Stimulated activated naive CD4-positive, alpha-beta T cell treated with Interleukin-2 at 50 U/mL for 16 hours (primary cell): ENCODE measurements at places on chromosomes 12 and 14.
A peak's percentile ranks its signal among the peaks of the same experiment; 100 is the strongest.

- DNase-seq: no peak
Measured at GRCh38 chr12:29858270-29858786, 74.6 kb upstream of the TMTC1 start.

GRCh38 chr14:29458547-29458946 is 469.1 kb downstream of the PRKD1 start:
- DNase-seq: no peak

- DNase-seq: no peak
Measured at GRCh38 chr14:30153717-30154116, 226.1 kb upstream of the PRKD1 start.

DNA sequence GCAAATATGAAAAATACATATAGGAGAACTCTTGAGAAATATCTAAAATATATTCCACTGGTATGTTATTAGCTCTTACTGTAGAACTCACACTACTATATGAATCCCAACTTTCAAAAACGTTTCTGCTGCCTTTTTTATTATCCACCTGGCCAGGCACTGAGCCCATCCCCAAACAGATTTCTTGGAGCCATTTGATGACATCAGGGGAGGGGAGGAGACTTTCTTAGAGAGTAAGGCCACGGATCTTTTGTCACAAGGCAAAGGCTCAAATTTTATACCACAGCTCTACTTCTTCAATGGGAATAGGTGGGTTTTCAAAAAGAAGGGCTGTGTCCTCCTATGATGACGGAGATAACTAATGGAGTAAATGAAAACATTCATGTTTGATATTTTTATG is 83.0 kb downstream of the SLC25A21 start:
- no peak for DNase-seq

- DNase-seq: no peak
Measured at GRCh38 chr12:95291501-95291900, 73.9 kb downstream of the VEZT start.

DNA sequence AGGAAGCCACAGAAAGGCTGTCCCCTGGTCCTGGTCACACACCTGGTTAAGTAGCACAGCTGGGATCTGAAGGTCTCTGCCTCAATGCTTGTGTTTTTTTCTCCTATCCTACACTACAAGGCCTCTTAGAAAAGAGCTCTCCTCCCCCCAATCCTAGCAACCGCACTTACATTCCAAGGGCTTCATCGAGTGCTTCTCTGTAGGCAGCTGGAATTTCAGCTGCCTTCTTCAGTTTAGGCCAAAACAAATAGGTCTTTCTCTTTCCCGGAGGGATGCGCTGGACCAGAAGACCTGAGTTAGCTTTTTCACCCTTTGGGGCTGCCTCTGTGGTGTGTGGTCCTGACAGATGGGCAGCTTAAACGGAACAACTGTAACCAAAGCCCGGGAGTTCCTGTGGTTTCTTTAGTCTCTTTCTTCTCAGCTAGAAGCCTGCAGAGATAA is 109.7 kb downstream of the GPATCH2L start:
- DNase-seq: no peak

- DNase-seq: no peak
Measured at GRCh38 chr14:71466251-71466650, 466.0 kb upstream of the RGS6 start.

DNA sequence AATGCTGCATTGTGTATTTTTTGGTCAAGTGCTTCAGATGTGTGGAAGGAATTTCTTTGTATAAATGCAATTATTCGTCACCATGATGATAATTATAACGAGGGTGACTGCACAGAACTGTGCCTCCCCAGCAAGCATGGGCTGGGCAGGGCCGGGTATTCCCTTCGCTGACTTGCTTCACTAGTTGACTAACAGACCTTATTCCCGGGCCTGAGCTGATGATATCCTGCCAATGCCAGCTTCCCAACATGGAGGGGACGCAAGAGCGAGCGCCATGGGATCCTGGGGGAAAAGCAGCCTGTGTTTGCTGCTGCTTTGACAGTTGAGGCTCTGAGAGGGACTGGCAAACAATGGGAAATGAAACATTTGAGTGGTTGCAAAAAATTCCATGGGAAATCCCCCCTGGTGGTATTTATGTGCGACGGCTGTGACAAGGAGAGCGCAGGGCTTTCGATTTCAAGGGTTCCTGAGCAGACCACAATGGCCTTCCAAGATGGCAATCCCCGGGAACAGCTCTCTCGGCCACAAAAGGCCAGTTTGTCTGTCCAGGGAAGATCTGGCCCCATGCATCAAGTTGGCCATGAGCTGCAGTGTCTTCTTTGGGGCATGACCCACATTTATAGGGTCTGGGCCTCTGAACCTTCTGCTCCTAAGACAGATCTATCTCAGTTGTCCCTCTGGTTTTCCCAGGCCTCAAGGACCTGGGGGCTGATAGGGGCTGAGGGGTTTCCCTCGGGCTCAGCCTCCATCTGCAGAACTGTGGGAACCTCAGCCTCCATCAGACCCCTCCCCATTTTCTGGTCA is 21.9 kb upstream of the MAP1LC3B2 start:
- no peak for DNase-seq

DNA sequence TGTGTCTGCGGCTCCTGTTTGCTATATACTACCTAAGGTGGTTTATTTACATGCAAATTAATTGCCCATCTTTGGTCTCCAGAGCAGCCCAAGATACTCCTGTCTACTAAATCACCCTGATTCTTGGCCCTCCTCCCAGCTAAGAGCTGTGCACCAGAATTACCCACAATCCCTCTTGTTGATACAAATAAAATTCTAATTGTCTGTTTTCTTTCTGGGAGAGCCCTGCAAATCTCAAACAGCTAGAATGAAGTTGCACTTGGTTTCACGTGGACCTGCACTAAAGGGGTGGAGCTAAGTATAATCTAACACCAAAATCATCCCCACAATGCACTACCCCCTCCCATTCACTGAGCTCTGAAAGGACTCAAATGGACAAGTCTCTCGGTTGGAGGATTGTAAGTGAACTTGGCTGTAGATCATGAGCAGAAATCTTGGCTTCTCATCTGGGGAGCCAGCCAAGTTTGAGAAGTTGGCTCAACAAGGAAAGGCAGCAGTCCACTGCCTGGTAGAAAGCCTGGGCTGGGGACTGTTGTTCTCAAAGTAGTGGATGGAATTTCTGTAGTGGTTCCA is 6.6 kb downstream of the MAX start:
- no peak for DNase-seq

- no peak for DNase-seq
Measured at GRCh38 chr12:103050273-103050672, 92.8 kb downstream of the ASCL1 start.

GRCh38 chr12:84594157-84594556 is 318.4 kb downstream of the SLC6A15 start:
- DNase-seq: no peak

DNA sequence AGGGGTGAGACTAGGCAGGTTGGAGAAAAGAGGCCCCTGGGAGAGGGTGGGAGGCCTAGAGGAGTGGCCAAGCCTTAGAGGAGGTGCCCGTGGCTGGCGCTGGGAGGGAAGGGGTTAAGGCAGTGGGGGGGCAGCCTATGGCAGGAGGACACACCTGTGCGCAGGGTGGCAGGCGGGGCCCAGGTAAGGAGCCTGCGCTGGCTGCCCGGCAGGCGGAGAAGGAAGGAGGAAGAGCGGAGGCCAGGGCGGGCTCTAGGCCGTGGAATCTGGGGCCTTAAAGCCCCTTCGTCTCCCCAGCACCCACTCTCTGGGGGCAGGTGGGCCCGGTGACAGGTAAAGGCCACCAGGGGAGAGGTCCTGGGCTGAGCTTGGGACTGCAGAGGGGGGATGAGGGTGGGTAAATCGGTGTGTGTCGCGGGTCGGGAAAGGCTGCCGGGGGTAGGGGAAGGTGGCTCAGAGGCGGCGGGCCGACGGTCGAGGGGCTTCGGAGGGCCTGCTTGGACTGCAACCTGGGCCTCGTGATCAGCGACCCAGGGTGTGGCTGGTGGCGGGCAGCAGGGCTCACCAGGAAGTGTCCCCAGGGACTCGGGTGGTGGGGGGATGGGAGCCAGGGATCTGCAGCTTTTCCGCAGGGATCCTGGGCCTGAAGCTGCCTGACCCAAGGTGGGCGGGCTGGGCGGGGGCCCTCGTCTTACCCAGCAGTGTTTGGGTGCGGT is 7.3 kb downstream of the PHB2 start:
- no peak for DNase-seq

DNA sequence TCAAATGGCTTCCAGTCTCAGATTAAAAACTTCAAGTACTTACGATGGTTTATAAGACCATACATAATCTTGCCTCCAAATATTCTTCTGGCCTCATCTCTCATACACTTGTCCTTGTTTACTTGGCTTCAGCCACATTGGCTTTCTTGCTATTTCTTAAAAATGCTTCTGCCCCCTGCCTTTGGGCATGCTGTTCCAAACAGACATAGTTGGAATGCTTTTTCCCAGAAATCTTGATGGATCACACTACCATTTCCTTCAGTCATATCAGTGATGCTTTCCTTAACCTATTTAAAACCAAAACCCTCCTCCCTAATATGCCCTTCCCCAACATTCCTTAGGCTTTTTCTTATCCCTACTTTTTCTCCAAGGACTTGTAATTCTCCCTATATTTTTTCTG is 74.4 kb upstream of the PAWR start:
- DNase-seq: no peak

DNA sequence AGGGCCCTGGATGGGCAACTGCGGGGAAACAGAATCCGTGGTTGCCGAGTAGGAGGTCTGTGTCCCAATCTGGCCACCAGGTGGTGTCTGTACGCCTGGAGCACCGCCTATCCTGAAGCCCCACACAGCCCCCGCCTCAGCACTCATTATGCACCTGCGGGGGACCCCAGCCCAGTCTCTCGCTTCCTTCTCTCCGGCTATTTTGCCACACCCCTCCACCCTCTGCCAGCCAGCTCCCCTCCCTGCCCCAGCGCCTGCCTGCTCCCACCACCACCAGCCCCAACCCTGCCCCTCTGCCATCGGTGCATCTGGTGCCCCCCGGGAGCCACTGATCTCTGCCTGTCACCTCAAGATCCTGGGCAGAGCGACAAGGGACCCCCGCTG is 2.2 kb upstream of the NXPH4 start:
- peak; percentile 60 for DNase-seq

DNA sequence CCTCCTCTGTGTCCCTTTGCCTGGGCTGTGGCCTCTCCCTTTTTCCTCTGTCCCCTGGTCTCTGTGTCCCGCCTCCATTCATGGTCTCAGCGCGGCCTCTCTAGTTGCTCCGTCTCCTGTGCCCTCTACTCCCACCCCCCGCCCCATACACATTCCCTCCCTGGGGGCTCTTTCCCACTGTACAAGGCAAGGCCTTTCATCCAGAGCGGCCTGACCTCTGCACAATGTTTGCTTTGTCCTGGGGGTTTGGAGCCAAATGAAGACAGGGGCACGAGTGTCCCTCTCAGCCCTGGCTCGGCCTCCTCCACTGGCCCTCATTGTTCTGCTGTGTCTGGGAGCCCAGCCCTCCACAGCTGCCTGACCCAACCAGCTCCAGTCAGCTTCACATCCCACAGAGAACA is 678.6 kb downstream of the BCL11B start:
- DNase-seq: no peak

- no peak for DNase-seq
Measured at GRCh38 chr12:22271023-22271422, 63.5 kb downstream of the ST8SIA1 start.

DNA sequence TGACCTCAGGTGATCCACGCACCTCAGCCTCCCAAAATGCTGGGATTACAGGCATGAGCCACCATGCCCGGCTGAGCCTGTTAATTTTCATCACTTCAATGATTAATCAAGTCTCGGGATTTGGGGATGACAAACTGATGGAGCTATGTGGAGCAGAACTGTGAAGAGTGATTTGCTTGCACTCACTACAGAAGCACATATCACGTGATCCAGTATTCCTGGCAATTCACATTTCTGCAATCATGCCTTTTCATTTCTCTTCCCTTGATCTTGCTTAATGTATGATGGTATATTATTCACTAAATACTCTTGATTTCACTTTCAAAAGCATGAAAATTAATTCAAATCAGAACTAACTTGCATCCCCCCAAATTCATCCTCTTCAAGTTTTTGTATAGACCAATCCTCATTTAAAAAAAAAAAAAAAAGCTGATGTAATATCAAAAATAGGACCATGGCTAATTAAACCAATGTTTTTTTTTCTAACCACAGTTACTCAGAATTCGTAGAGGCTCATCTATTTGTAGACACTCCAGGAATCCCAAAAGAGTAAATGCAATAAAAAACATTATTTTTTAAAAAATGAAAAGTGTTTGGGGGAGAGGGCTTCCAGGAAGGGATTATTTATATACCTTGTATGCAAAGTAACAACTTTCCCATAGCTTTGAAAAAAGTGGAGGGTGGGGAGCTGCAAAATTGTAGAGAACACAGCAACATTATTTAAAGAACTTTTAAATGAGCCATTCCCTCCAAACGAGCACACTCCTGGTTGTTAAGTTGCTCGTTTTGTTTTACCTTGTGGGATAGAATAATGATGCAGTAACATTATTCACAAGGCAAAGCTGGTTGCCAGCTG is 7.0 kb upstream of the ATXN2 start:
- no peak for DNase-seq

GRCh38 chr12:44000309-44000952 is 164.6 kb downstream of the TMEM117 start:
- no peak for DNase-seq

GRCh38 chr14:58216544-58216943 is 16.6 kb downstream of the ACTR10 start:
- no peak for DNase-seq

DNA sequence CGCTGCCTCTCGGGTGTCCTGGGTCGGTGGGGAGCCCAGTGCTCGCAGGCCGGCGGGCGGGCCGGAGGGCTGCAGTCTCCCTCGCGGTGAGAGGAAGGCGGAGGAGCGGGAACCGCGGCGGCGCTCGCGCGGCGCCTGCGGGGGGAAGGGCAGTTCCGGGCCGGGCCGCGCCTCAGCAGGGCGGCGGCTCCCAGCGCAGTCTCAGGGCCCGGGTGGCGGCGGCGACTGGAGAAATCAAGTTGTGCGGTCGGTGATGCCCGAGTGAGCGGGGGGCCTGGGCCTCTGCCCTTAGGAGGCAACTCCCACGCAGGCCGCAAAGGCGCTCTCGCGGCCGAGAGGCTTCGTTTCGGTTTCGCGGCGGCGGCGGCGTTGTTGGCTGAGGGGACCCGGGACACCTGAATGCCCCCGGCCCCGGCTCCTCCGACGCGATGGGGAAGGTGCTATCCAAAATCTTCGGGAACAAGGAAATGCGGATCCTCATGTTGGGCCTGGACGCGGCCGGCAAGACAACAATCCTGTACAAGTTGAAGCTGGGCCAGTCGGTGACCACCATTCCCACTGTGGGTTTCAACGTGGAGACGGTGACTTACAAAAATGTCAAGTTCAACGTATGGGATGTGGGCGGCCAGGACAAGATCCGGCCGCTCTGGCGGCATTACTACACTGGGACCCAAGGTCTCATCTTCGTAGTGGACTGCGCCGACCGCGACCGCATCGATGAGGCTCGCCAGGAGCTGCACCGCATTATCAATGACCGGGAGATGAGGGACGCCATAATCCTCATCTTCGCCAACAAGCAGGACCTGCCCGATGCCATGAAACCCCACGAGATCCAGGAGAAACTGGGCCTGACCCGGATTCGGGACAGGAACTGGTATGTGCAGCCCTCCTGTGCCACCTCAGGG is 679 bp downstream of the ARF6 start:
- peak; percentile 82 for DNase-seq

DNA sequence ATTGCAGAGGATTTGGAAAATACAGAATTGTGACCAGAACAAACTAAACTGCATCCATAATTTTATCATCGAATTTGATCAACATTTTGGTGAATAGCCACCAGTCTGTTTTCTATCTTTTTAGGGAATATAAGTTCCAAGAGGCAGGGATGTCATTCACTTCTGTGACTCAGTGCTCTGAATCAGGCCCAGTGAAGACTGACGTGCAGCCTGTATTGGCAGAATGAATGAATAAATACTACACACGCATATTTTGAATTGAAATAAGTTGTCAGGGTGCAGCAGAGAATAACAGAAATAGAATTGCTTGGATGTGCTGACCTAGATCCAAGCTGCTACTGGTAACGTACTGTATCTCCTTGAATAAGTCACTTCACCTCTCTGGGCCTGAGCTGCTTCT is 1.3 kb upstream of the EMP1 start:
- no peak for DNase-seq
